ENCODE measurements at places on chromosomes 1 and 21.

DNA sequence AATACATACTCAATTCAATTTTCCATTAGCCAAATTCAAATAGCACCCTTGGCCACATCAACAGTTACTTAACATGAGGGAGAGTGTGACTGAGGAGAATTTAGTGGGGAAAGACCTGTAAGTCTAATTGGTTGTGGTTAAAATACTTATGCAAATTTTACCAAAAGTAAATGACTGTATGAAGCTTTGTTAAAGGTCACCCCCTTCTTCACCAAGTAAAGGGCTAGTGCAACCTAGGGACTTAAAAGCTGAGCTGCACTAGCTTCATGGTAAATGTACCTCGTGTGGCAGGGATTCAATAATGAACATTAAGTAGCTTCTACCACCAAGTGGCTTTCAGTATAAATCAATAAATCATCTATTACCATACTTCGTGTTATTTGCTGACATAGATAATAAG, 372.0 kb downstream of the NTNG1 start:
- no peak overlapping the region for H3K4me3 ChIP-seq
- H3K4me1 ChIP-seq = no peaks in the 10 kb centered on the region
- no peak overlapping the region for H3K27ac ChIP-seq
- H3K36me3 ChIP-seq = no peaks in the 10 kb centered on the region
- DNase-seq = no peak

- H3K4me3 ChIP-seq = no peak overlapping the region
- no peaks in the 10 kb centered on the region for H3K27me3 ChIP-seq
- DNase-seq = no peak
- no peaks in the 10 kb centered on the region for H3K4me1 ChIP-seq
Observed at GRCh38 chr1:175089136-175089718, 21.6 kb downstream of the TNN start.

DNA sequence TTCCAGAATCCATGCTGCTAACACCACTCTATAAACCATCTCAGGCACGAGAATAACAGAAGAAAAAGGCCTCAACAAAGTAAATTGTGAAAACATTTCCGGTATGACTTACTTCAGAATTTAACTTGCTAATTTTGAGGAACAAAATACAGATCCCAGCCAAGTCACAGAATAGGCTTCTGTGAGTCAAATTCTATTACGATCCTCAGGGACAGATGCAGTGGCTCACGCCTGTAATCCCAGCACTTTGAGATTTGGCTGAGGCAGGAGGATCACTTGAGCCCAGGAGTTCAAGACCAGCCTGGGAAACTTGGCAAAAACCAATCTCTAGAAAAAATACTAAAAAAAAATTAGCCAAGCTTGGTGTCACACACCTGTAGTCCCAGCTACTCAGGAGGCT, 8.8 kb upstream of the CCDC27 start:
- DNase-seq = no peak
- H3K27me3 ChIP-seq = no peaks in the 10 kb centered on the region
- H3K4me1 ChIP-seq = peaks cover 20% of the 10 kb centered on the region
- H3K27ac ChIP-seq = no peak overlapping the region

DNA sequence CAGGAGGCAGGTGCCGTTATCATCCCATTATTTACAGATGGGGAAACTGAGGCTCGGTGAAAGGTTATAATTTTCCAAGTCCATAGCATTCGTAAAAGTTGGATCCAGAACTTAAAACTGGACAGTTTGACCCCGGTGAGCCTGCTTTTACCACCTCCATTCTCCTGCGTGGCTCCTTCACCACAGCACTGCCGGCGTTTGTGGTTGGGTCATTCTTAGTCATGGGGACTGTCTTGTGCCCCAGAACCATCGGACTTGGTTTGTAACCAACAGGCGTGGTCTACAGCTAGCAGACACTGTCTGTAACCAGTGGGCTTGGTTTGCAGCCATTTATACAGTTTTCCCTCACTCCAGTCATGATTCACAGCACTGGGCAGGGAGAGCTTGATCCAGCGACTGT, 511.3 kb downstream of the NPHP4 start:
- peaks cover 7% of the 10 kb centered on the region for H3K27me3 ChIP-seq
- no peaks in the 10 kb centered on the region for H3K4me1 ChIP-seq
- DNase-seq = no peak
- H3K4me3 ChIP-seq = no peak overlapping the region

Measured in adrenal gland (tissue), 19 donors.